ENCODE measurements at places on chromosomes 12 and 14. TPM values are rescaled to one million over a fixed set of nuclear protein-coding genes. Genes with fewer than 3 reads are reported as not detected.

The SPTB gene
- total RNA-seq: 1.1 TPM

The STXBP6 gene
- 2.2 TPM for total RNA-seq

The AQP2 gene
- total RNA-seq: not detected

The GPRC5D gene
- not detected for total RNA-seq

The ENDOU gene
- total RNA-seq: not detected

The ANKS1B gene
- total RNA-seq: 0.73 TPM

The NGB gene
- total RNA-seq: not detected

Data from A549 treated with RU486 at 1 μM for 4 hours (cell line).